ENCODE measurements at places on chromosomes 1 and 21. TPM values are rescaled to one million over a fixed set of nuclear protein-coding genes. Genes with fewer than 3 reads are reported as not detected.

DNA sequence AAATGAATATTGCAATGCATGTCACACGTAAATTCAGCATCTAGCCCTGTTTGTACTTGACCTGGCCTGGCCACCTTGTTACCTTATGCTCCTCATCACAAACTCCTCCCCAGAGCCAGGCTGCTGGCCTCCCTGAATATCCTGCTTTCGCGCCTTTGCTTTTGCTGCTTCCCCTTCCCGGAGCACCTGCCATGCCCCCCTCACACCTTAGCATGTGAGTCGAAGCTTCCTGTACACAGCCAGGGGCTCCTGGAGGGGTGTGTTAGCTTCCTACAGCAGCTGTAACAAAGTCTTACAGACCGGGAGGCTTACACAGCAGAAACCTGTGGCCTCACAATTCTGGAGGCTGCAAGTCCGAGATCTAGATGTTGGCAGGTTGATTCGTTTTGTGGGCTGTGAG, 60.1 kb downstream of the TLR5 start:
- no peak overlapping the region for H3K27ac ChIP-seq
- no peaks in the 10 kb centered on the region for H3K36me3 ChIP-seq
- H3K4me1 ChIP-seq = no peaks in the 10 kb centered on the region
- H3K4me3 ChIP-seq = no peak overlapping the region

DNA sequence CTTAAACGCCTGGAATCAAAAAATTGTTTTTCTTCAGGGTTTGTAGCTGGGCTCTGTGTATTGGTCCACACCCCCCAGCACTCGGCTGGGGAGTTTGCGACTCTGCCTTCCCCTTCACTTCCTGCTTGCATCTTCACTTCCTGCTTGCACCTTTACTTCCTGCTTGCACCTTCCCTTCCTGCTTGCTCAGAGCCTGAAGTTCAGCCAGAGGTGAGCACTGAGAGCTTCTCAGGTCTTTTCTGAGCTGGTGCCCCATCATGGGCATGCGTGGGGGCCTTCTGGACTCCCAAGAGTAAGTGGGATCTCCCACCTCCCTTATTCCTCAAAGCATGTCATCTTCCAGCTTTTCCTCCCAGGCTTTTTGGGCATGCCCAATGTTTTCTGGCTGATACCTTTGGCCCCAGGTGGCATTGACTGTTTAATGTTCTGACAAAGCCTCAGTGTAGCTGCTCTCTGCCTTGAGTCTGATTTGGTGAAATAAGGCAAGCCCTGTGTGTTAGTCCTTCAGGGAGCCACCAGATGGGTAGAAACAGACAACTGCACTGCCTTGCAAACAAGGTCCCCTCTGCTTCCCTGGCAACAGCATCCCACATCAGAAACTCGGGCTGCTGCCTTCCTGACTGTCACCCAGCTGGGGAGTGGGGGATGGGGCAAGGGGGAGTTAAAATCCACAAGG, 3.5 kb downstream of the KRTAP10-2 start:
- H3K4me1 ChIP-seq = peaks cover 21% of the 10 kb centered on the region
- H3K4me3 ChIP-seq = peak overlapping the region; percentile 35
- DNase-seq = no peak
- H3K27ac ChIP-seq = no peak overlapping the region
- H3K27me3 ChIP-seq = no peaks in the 10 kb centered on the region

DNA sequence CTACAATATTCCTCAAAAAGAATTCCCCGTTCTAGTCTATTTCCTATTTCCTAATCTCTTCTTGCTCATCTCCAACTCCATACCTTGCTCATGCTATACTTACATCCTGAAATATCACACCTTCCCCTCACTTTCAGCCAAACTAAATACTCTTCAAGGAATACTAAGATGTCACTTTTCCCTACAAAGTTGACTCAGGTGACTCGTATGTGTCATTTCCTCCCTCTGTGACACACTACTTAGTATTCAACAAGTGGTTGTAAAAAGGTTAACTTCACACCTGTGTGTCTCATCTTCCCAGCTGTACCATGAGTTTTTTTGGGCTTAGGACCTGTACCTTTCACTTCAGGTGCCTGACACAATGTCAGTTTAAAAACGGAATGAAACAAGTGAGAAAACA, 81.9 kb upstream of the LBR start:
- no peaks in the 10 kb centered on the region for H3K4me1 ChIP-seq
- H3K27me3 ChIP-seq = no peaks in the 10 kb centered on the region
- no peak overlapping the region for H3K27ac ChIP-seq
- no peak for DNase-seq
- no peaks in the 10 kb centered on the region for H3K36me3 ChIP-seq

- peaks cover 8% of the 10 kb centered on the region for H3K27me3 ChIP-seq
- DNase-seq = no peak
- H3K4me3 ChIP-seq = no peak overlapping the region
- no peaks in the 10 kb centered on the region for H3K36me3 ChIP-seq
Observed at GRCh38 chr1:18556364-18556763, 74.3 kb upstream of the PAX7 start.

GRCh38 chr1:16189003-16189402, 23.4 kb downstream of the ARHGEF19 start:
- no peak for DNase-seq
- H3K27ac ChIP-seq = no peak overlapping the region
- no peaks in the 10 kb centered on the region for H3K4me1 ChIP-seq
- no peaks in the 10 kb centered on the region for H3K36me3 ChIP-seq

DNA sequence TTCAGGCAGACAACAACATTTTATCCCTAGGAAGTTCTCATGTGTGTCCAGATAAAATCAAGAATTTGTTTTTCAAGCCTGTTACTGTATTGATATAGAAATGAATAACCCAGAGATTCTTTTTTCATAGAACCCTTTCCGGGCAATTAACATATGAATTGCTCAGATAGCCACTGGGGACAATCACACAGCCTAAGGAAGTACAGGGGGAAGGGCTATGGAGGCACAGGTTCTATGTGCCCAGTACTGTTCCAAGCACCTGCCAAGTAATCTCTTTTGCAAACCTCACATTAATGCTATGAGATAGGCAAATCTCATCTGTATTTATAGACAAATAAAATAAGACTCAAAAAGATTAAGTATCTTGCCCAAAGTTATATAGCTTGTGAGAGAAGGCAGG, 84.9 kb downstream of the NTNG1 start:
- no peak overlapping the region for H3K4me3 ChIP-seq
- H3K27ac ChIP-seq = no peak overlapping the region
- H3K27me3 ChIP-seq = no peaks in the 10 kb centered on the region
- DNase-seq = no peak

DNA sequence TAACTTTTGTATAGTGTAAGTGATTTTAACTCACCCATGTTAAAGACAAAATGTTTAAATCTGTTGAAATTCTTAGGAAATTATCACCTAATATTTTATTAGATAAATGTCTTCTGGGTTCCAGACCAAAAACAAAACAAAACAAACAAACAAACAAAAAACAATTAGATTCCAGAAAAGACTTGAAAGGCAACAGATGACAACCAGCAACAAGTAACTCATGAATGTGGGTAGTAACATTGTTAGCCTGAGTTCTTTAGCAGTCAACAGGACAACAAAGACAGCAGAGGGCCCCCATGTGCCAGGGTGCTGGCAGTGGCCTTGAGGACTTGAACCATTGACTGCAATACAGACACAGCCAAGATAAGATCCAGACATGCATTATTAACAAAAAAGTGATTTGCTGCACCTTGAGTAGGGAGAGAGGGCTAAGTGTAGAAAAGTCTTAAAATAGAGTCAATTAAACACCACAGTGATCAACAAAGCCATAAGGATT, 2.4 kb upstream of the CD247 start:
- H3K27ac ChIP-seq = no peak overlapping the region
- H3K4me1 ChIP-seq = peaks cover 22% of the 10 kb centered on the region
- no peak overlapping the region for H3K4me3 ChIP-seq
- H3K36me3 ChIP-seq = peaks cover 3% of the 10 kb centered on the region
- no peak for DNase-seq

DNA sequence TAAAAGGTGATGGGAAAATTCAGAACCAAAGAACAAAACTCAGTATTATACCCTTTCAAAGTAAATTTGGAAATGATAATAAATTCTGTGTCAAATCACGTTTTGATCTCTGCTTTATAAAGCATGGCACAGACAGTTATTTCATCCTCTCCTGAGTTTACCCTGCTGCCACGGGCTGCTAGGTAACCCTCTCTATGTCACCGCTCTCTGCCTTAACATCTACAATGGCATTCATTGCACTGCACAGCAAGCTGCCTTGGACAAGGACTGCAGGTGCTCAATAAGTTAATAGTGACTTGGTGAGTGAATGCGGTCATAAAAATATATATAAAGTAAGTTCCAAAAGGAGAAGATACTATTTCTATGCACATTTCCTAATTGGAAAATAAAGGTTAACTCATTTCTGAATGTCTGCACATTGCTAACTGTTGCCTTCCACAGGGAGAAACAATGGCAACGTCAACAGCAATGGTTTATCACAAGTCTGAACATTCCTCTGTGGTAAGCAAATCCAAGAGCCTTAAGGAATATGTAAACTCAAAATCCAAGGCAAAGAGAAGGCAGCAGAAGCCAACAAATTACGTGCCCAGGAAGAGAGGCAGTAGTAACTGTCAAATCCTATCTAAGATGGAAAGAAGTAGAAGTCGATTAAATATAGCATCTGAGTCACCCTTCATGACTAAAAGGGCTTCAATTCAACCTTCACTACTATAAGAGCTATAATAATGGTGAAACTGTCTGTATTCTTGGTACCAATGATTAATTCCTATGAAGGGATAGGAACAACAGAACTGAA, 19.4 kb downstream of the FYB2 start:
- H3K27ac ChIP-seq = no peak overlapping the region
- H3K27me3 ChIP-seq = no peaks in the 10 kb centered on the region
- no peak for DNase-seq
- H3K4me1 ChIP-seq = no peaks in the 10 kb centered on the region

- no peaks in the 10 kb centered on the region for H3K36me3 ChIP-seq
- no peaks in the 10 kb centered on the region for H3K4me1 ChIP-seq
- no peaks in the 10 kb centered on the region for H3K27me3 ChIP-seq
- no peak overlapping the region for H3K4me3 ChIP-seq
- DNase-seq = no peak
- H3K27ac ChIP-seq = no peak overlapping the region
Observed at GRCh38 chr1:210570116-210570515, 241.4 kb downstream of the HHAT start.

DNA sequence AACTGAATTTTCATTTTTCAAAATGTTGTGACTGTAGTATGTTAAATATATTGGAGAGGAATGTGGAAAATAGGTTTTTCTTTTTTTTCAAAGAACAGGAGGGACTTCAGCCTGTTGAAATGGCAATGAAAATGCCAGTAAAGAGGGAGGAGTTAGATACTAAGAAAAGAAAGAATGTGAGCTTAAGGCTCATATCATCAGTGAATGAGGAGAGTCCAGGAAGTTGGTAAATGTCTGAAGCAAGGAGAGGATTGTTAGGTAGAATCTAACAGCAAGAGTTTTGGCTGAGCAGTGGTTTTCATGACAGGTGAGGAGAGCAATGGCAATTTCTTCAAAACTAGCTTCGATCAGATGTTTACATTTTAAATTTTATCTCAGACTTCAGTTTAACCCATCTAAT, 43.0 kb downstream of the PLA2G4A start:
- H3K36me3 ChIP-seq = no peaks in the 10 kb centered on the region
- H3K4me1 ChIP-seq = no peaks in the 10 kb centered on the region
- H3K27ac ChIP-seq = no peak overlapping the region

GRCh38 chr1:7767176-7767575, 3.9 kb upstream of the VAMP3 start:
- peaks cover 14% of the 10 kb centered on the region for H3K4me1 ChIP-seq
- H3K27ac ChIP-seq = no peak overlapping the region
- no peaks in the 10 kb centered on the region for H3K27me3 ChIP-seq
- no peaks in the 10 kb centered on the region for H3K36me3 ChIP-seq

DNA sequence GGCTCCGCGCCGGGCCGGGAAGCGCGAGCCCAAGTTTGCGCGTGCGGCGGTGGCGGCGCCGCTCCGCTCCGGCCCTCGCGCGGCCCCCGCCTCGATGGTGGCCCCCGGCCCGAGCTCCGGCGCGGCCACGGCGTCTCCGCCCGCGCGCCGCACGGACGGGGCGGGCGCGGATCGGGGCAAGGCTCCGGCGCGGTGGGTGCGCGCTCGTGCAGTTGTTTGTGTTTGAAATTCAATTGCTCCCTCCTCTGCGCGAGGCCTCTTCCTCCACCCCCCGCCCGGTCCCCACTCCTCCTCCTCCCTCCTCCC, at the start of gene HDGF:
Gene HDGF, minus strand, starts transcription at position 225 of the 306 bp plus-strand sequence. CDS start 246 bp downstream, outside the sequence.
- H3K4me3 ChIP-seq = peak within 1 kb of the TSS; percentile 92
- no peak for DNase-seq
- no peaks in the 10 kb centered on the region for H3K27me3 ChIP-seq
- no peaks in the 10 kb centered on the region for H3K36me3 ChIP-seq
- H3K4me1 ChIP-seq = peaks cover 48% of the 10 kb centered on the region

DNA sequence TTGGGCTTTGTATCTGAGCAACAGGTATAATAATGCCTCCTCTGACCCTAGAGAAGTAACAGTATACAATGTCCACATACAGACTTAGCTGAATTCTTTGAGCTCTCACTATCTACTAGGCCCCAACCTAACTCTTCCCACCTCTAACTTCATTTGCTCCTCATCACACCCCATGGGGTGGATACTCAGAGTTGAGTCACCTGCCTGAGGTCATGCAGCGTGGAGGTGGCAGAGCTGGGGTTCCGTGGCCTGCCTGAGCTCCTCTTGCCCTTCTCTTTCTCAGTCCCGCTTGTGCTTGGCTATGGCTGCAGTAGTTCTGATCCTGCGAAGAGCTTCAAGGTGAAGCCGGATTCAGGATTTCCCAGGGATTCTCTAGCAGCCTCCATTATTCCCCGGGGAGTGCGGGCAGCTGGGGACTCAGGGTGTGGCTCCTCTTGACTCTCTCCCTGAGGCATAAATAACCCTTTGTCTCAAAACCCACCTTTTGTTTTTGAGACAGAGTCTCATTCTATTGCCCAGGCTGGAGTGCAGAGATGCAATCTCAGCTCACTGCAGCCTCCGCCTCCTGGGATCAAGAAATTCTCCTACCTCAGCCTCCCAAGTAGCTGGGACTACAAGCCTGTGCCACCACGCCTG, 29.9 kb upstream of the ACTL8 start:
- no peaks in the 10 kb centered on the region for H3K27me3 ChIP-seq
- H3K36me3 ChIP-seq = no peaks in the 10 kb centered on the region
- DNase-seq = no peak
- H3K4me3 ChIP-seq = no peak overlapping the region
- H3K4me1 ChIP-seq = no peaks in the 10 kb centered on the region

GRCh38 chr1:34685225-34685624, 69.6 kb upstream of the GJB5 start:
- no peaks in the 10 kb centered on the region for H3K36me3 ChIP-seq
- DNase-seq = no peak
- H3K4me1 ChIP-seq = no peaks in the 10 kb centered on the region
- no peak overlapping the region for H3K4me3 ChIP-seq
- H3K27me3 ChIP-seq = no peaks in the 10 kb centered on the region
- no peak overlapping the region for H3K27ac ChIP-seq

GRCh38 chr1:201396861-201397464, 2.2 kb downstream of the LAD1 start:
- no peaks in the 10 kb centered on the region for H3K36me3 ChIP-seq
- DNase-seq = no peak
- H3K4me3 ChIP-seq = no peak overlapping the region
- H3K4me1 ChIP-seq = no peaks in the 10 kb centered on the region
- no peak overlapping the region for H3K27ac ChIP-seq

The GDAP2 gene
- total RNA-seq = 31.7 TPM

The CACHD1 gene
- 0.35 TPM for total RNA-seq

The WDR4 gene
- 53.7 TPM for total RNA-seq

The HHIPL2 gene
- 0.28 TPM for total RNA-seq

The ZNF695 gene
- total RNA-seq = 0.44 TPM

The TMEM63A gene
- total RNA-seq = 55.5 TPM

The FOXD3 gene
- total RNA-seq = not detected

The GRHL3 gene
- total RNA-seq = 0.13 TPM

The TLR5 gene
- total RNA-seq = 0.22 TPM

The CD1B gene
- not detected for total RNA-seq

The CFAP74 gene
- not detected for total RNA-seq

The PCSK9 gene
- total RNA-seq = not detected

The SELL gene
- 48.5 TPM for total RNA-seq

Data from CD8-positive, alpha-beta memory T cell (primary cell).